Stimulated activated CD8-positive, alpha-beta memory T cell treated with anti-CD3 and anti-CD28 coated beads, Interleukin-2, amount 100 ng/mL, for 1 hour (primary cell): ENCODE measurements at places on chromosomes 5 and 9.

- DNase-seq = no peak
Measured at GRCh38 chr9:6506571-6506970, 93.6 kb downstream of the UHRF2 start.

GRCh38 chr9:137136881-137137607 is 1.9 kb upstream of the GRIN1 start:
- DNase-seq = no peak

DNA sequence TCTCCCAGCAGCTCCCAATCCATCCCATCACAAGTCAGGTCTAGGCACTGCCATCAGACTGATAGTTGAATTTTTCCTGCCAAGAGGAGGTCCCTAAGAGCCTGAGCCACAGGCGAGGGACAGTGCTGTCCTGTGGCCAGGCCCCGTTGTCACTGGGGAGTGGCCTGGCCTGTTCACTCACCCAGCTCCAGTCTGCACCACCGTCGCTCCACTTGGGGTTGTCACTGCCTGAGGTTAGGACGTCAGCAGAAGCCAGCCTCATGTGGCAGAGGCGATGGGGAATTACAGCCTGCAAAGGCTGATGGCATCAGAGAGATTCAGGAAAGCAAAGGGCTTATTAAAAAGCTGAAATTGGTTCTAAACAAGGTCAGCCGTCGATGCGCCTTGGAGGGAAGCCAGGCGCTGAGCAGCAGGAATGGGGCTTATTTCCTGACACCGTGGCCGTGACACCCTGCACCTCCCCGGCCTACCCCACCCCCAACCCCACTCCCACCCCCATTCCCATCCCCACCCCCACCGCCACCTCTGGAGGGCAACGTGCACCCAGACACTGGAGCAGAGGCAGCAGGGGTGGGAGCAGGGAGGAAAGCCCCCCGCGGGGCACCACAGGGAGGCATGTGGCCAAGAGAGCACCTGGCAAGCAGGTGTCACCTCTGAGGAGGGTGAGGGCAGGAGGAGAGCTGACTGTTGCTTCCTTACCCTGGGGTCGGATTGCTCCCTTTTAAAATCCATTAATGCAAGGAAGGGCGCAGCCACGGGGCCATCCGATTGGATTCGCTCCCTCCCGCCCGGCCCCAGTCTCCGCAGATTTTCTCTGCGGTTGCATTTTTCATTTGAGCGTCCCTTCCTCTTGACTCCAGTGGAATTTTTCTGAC is 3.1 kb upstream of the DBH start:
- DNase-seq = no peak

DNA sequence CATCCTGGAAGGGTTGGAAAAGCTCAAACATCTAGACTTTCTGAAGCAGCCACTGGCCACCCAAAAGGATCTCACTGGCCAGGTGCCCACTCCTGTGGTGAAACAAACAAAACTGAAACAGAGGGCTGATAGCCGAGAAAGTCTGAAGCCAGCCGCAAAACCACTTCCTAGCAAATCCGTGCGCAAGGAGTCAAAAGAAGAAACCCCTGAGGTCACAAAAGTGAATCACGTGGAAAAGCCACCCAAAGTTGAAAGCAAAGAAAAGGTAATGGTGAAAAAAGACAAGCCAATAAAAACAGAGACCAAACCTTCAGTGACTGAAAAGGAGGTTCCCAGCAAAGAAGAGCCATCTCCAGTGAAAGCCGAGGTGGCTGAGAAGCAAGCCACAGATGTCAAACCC is 87.6 kb downstream of the MAP1B start:
- no peak for DNase-seq

DNA sequence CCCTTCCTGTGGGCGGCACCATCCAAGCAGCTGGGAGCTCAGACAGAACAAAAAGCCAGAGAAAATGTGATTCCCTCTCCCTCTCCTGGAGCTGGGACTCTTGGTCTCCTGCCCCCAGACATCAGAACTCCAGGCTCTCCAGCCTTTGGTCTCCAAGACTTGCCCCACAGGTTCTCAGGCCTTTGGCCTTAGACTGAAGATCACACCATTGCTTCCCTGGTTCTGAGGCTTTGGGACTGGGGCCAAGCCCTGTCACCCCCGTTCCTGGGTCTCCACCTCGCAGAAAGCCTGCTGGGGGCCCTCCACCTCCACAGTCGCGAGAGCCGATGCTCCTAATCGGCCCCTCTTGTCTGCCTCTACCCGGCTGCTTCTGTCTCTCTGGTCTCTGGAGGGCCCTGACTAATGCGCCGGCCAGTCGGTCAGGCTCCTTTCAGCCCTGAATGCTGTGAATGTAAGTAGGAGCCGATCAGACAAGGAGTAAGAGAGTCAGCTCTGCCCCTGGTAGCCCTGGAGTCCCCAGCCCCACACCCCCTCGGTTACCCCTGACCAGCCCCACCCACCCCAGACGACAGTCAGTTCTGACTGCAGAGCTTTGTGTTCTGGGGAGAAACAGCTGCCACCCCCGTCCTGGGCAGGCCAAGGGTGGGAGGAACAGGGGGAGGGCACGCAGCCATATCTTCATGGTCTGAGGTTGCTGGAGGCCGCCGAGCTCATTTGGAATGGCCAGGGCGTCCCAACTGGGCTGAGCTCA is 57.5 kb downstream of the VAV2 start:
- DNase-seq = no peak

DNA sequence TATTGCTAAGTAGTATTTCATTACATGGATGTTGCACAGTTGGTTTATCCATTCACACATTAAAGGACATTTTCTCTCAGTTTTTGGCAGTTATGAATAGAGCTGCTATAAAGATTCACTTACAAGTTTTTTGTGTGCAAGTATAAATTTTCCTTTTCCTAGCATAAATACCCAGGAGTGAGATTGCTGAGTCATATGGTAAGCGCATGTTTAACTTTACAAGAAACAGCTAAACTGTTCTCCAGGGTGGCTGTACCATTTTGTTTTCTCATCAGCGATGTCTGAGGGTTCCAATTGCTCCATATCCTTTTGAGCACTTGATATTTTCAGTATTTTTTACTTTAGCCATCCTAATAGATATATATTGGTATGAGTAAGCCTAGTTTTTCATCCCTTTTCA is 16.4 kb upstream of the ABCA1 start:
- DNase-seq = no peak

DNA sequence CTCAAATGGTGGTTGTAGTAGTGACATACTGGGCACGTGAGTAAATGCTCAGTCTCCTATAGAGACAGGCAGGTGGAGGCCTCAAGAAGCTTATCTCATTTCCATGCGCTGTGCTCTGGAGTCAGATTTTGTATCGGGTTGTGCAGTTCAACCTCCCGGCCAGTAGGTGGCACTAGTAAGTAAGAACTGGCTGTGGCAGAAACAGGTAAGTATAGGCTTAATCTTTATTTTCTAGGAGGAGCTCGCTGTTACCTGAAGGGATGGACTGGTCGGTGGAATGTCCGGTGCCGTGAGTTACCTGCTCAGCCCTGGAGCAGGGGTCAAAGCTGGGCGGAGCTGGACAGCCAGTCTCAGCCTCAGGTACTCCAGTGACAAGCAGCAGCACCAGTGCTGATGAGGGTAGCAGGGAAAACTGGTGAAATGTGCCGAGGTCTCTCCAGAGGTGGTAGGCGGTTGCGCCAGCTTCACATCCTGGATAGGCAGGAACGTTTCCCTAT is 880.1 kb upstream of the SEMA6A start:
- peak; percentile 0 for DNase-seq

DNA sequence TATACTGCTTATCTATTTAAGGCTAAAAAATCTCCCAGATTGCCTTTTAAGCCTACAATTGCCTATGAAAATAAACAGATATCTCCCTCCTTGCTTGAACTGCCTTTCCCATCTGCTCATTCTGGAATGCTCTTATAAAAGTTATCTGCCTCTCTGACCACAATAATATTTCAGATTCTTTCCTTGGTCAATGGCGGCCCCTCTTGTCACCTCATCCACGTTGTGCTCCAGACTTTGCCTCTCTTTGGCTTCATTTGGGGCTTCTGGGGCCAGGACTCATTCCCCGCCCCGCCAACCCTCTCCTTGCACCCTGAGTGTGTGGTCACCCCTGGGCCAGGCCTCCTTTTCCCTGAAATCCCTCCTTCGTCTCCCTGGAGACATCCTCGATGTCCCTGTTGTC is 110.0 kb upstream of the RPS23 start:
- no peak for DNase-seq

DNA sequence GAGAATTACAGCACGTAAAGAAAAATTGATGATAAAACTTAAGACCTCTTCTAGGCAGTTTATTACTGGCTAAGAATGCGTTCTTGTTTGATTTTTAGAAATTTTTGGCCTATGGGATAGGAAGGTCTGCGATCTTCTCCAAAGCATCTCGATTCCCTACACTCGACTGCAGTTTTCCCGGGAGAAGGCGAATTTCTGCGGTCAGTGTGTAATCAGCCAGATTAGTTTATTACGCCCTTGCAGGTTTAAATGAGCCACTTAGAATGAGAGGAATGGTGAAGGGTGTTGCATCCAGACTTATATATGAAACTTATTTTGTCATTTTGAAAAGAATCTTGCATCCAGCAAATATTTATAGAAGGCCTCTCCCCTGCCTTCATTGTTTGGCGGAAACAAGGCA is 1.2 kb downstream of the MTAP start:
- DNase-seq = no peak

GRCh38 chr5:168342151-168342825 is 50.8 kb downstream of the WWC1 start:
- DNase-seq = no peak

GRCh38 chr5:40960037-40960436 is 50.7 kb downstream of the C7 start:
- no peak for DNase-seq

DNA sequence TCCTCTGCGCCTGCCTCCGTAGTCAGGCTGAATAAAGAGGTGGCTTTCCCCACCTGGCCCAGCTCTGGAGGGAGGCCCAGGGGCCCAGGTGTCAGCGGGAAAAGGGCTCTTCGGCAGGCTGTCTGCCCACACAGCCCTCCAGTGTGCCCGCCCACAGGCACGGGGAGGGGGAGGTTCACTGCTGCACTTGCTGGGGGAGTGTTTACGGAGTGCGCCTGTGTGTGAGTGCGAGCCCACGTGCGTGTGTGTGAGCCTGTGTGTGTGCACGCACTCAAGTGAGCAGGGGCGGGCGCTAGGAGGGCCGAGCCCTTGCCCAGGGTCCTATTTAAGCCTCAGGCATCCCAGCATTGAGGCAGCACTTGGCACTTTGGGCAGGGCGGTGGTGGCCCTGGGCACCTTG is 10.9 kb downstream of the DNLZ start:
- no peak for DNase-seq

- DNase-seq = no peak
Measured at GRCh38 chr9:128358861-128359260, 12.3 kb upstream of the URM1 start.

- no peak for DNase-seq
Measured at GRCh38 chr5:402615-403359, 40.2 kb upstream of the EXOC3 start.

- no peak for DNase-seq
Measured at GRCh38 chr5:158922816-158923215, 176.9 kb downstream of the EBF1 start.

DNA sequence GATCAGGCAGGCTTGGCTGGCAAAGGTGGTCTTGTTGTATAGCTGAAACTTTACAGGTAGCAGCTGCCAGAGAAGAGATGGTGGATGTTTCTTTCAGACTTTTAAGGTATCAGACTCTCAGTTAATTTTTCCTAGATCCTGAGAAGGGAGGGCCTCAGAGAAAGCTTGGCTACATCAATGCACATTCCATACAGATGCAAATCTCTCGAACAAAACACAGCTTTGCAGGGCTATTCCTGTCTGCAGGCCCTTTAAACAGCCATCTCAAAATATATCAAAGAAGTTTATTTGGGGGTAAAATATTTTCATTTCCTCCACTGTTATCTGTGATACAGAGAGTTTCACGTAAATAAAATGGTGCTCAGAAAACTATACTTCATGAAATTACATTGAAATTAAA is 1584.4 kb downstream of the EFNA5 start:
- DNase-seq = no peak

DNA sequence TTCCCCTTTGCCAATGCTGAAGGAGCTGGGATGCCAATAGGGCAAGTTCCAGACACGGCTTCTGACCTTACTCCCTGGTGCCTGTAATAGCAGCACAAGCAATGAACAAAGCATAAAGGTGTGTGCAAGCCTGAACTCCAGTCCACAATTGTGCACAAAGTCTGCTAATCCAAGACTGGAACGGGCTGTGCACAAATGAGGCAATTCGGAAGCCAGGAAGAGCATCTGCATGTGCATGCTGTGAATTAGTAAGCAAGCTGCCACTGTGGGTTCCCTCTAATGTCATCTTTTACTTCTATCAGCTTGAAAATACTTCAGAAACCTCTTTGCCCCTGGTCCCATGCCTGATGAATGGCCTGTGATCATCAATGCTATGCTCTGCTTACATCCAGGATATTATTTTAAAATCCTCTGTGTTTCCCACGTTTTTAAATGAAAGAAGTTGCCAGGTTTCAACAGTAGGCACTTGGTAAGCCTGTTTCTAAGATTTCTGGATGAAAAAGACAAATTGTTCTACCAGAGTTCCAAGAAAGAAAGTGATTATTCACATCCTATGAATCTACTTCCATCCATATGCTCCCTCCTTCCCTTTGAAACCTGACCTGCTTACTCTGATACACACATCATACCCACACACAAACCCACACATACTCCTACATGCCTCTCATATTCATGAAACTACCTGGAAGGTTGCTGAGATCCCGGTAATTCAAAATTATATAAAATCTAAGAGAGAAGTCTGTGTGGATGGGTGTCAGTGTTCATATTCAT is 165.7 kb downstream of the KCTD16 start:
- no peak for DNase-seq

GRCh38 chr9:108515856-108516255 is 339.9 kb downstream of the ACTL7B start:
- DNase-seq = no peak

GRCh38 chr9:5920860-5921328 is 30.2 kb downstream of the MLANA start:
- DNase-seq = no peak

- no peak for DNase-seq
Measured at GRCh38 chr5:77637170-77637997, 1.1 kb downstream of the OTP start.

DNA sequence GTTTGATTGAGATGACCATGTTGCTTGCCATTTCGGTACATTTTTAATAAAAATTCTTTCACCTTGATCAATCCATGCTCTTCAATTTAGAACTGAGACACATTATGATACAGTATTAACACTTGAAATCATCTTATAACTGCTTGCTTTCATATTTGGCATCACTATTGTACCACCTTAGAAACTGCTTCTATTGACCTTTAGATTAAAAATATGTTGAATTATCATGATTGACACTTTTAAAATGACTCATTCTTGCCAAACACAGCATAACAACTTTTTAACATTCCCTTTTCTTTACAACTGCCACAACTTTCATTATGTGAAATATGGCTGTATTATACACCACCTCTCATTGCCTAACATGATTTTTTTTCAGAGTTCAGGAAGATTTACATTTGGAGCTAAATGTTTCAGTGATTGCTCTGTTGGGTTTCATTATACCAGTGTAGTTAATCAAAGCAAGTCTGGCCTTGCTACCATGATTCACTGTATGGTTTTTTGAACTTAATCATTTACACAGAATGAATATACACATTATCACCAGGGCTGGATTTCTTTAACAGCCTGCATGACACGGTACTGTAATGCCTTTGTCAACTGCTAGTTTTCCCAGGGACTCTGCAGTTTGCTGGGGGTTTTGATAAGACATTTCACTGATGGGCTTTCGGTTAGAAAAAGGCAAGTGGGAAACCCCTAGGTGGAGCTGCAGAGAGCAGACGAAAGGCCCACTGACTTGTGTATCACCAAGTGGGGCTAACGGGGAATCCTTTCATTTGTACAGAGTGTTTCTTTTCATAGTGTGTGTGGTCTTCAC is 93.6 kb upstream of the TLE4 start:
- no peak for DNase-seq
